ENCODE measurements at places on chromosomes 4 and X.

DNA sequence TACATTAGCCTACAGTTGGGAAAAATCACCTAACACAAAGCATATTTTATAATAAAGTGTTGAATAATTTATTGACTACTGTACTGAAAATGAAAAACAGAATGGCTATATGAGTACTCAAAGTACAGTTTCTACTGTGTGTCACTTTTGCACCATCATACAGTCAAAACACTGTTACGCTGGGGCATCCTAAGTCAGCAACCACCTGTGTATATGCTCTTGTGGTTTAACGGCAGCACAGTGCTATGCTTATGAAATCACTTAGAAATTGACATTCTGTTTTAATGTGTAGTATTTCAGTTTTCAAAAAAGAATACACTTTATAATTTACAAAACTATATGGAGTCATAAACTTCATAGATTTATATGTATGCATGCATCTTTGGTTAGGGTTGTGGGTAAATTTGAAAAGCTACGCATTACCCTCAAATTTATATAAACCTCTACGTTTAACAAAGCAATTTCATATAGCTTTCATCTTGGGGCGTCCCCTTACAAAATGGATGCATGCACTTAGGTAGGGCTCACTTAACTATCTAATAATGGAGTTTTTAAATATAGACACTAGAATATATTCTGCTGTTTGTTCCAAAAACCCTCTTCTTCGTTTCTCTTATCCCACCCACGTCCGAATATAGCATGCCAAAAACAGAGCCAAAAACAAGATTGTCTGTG is 690 bp upstream of the NEIL3 start:
- no peak for DNase-seq

GRCh38 chrX:7263330-7263729 is 115.4 kb upstream of the PUDP start:
- DNase-seq, result no peak

DNA sequence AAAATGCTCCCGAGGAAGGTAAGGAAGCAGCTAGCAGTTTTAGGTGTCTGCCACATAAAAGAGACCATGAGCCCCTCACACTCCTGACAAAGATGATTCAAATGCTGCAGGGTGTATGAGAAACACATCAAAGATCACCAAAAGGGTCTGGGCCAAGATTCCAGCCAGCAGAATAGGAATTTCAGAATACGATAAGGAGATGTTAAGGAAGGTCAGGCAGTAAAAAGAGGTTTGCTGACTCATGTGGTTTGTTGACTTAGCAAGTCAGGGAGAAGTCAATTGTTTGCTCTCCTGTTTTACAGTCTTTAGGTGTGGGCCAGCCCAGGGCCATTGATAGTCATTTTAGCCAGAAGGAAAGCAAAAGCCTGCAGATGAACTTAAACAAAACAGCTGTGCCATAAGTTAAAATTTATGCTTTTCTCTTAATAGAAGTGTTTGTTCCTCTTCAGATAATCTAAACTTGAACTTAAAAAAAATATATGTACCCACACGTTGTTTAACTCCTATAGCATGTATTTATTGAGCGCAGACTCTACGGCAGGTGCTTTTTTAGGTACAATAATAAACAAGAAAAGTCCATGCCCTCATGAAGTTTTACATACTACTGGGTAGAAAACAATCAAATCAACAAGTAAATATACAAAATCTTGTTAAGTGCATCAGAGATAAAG is 115.6 kb downstream of the CAMK2D start:
- DNase-seq, result no peak

DNA sequence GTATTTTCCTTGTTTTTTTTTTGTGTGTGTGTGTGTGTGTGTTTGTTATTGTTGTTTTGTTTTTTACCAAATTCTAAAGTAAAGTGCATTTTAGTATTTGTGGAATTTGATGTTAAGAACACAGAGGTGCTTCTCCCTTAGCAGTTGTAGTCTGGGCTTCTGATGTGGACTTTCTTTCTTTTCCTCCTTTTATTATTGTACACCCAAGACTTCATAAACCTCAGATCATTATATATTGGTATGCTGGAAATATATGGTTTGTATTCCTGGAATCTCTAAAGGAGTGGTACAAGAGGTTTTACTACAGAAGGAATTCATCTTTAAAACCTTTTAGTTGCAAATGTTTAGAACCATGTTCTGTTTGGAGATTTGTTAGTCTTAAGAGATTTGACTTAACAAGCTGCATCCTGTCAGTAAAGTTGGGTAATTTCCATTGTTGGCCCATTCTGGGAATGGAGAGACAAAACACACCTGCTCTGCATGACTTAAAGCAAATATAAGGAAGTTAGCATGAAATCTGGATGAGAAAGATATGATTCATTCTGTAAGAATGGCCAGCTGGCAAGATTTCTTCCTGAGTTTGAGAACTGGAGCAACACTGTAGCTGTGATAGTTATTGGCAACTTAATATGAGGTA is 64.0 kb downstream of the SMAD1 start:
- no peak for DNase-seq

- no peak for DNase-seq
These were observed 6.9 kb downstream of the CXCL10 start for GRCh38 chr4:76016393-76016792.

GRCh38 chr4:26242451-26242850 is 78.4 kb upstream of the RBPJ start:
- DNase-seq, result no peak
